ENCODE measurements at places on chromosomes 4 and X.

- DNase-seq = no peak
These were observed 22.1 kb downstream of the PPP1R2C start for GRCh38 chrX:42755815-42756214.

DNA sequence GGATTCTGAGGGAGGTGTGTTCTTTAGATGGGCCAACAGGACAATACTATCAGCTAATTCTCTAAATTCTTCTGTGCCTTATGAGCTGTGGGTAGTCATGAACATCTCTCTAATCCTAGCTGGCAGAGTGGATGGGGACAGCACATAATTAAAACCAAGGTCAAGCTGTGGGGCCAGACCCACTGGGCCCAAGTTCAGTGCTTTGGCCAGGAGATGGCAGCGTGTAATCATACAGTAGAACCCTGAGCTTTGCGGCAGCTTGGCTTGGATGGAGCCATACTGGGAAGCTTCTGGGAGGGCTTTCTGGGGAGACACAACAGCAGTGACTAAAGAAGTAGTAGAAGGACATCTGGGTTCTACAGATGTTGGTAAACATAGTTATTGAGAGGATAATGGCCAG, 140.3 kb upstream of the CXCL13 start:
- no peak for DNase-seq

- DNase-seq = no peak
These were observed 280.3 kb downstream of the INPP4B start for GRCh38 chr4:142565771-142566170.

DNA sequence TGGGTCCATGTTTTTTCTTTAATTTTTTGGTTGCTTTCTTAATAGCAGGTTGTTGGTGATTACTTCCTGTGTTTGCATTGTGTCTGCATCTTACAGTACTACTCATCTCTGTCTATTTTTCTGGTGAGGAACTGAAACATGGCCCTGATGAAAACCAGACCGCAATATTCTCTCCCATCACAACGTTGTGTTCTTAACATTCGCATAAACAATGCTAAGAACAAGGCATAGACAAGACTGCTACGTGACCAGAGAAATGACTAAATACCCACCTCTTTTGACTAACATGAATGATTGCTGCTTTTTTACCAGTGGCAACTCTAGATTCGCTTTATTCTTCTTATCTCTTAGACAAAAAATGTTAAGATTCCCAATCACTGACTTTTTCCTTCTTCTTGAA, 179.1 kb downstream of the GC start:
- no peak for DNase-seq

- no peak for DNase-seq
These were observed 196.4 kb downstream of the QDPR start for GRCh38 chr4:17315459-17315858.

GRCh38 chr4:182678590-182678989, 238.6 kb downstream of the DCTD start:
- DNase-seq = no peak

DNA sequence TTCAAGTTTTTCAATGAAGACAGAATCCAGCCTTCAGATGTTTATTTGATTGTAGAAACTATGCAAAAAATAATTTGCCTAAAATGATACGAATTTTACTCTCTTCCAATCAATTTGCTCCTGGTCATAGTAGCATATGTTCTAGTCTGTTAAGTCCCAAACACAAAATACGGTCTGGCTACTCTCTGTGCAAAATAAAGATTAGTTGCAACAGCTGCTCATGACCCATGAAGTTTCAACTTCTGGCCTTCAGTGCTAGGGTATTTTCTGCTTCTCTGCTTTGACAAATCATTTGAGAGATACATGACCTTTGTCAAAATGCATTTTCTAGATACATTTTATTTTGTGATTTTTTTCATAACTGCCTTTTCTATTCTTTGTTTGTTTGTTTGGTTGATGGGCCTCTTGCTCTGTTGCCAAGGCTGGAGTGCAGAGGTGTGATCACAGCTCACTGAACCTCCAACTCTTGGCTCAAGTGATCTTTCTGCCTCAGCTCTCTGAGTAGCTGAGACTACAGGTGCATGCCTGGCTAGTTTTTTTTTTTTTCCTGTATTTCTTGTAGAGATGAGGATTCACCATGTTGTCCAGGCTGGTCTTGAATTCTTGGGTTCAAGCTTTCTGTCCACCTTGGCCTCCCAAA, 55.2 kb downstream of the TACR3 start:
- DNase-seq = no peak

DNA sequence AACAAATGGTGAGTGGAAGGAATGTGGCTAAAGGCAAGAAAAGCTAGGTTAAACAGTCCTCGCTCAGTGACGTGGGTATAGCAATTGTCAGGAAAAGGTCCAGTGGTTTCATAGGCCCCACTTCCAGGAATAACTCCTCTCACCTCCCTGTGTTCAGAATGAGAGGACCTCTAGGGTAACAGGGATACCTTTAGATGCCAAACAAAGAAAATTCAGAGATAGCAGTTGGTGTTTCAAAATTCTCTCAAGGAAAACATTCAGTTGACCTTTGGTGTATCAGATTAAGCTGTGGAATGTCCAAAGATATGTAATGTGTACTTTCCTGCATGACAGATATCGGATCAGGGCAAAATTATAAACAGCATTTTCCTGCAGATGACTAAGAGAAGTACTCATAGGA, 155.9 kb downstream of the ARHGAP6 start:
- no peak for DNase-seq

All from activated CD4-positive, alpha-beta T cell treated with anti-CD3 and anti-CD28 coated beads, Interleukin-2, amount 50 U/mL, for 4 hours (primary cell).